ENCODE measurements at places on chromosomes 4 and X. TPM values are rescaled to one million over a fixed set of nuclear protein-coding genes. Genes with fewer than 3 reads are reported as not detected.

GRCh38 chr4:123785538-123785937, 388.9 kb downstream of the SPRY1 start:
- DNase-seq = no peak
- no peak overlapping the region for H3K27ac ChIP-seq
- no peaks in the 10 kb centered on the region for H3K4me1 ChIP-seq
- H3K36me3 ChIP-seq = no peaks in the 10 kb centered on the region

Gene EPGN
- not detected for total RNA-seq

- no peaks in the 10 kb centered on the region for H3K4me1 ChIP-seq
- no peak overlapping the region for H3K27ac ChIP-seq
- no peaks in the 10 kb centered on the region for H3K36me3 ChIP-seq
- no peak for DNase-seq
- no peaks in the 10 kb centered on the region for H3K27me3 ChIP-seq
Measured at GRCh38 chr4:52106660-52107059, 55.6 kb downstream of the SPATA18 start.

DNA sequence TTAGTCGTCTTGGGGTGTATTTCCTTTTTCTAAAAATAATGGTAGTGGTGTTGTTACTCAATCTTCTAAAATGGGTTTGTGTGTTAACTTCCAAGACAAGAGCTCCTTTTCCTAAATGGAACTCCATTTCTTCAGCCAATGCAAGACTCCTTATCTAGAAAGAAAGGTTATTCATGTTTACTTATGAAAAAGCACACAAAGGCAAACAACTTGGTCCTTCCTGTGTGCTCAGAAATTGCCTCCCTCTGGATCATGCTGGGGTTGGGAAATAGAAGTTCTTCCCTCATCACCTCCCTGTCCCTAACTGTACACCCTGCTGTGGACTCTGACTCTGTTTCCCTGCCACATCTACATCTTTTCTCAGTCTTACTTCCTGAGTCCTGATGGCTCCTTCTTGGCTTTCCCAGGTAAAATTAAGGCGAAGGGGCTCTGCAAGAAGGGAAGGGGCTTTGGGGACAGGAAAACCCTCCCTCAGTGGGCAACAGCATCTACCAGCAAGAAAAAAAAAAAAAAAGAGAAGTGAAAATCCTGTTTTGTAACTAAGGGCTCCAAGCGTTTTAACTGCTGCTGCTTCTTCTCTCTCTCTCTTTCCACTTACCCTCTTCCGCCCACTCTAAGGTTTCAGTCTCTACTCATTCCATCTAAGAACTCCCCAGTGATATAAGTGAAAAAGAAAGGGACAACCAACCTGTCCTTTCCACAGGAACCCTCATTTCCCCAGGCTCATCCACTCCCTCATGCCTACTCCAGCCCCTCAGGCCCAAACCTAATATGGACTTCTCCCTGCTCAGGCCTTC, 19.8 kb upstream of the TASL start:
- H3K27ac ChIP-seq = no peak overlapping the region
- H3K36me3 ChIP-seq = no peaks in the 10 kb centered on the region
- H3K4me3 ChIP-seq = no peak overlapping the region
- DNase-seq = no peak
- H3K27me3 ChIP-seq = no peaks in the 10 kb centered on the region

Gene POU3F4
- total RNA-seq = not detected

DNA sequence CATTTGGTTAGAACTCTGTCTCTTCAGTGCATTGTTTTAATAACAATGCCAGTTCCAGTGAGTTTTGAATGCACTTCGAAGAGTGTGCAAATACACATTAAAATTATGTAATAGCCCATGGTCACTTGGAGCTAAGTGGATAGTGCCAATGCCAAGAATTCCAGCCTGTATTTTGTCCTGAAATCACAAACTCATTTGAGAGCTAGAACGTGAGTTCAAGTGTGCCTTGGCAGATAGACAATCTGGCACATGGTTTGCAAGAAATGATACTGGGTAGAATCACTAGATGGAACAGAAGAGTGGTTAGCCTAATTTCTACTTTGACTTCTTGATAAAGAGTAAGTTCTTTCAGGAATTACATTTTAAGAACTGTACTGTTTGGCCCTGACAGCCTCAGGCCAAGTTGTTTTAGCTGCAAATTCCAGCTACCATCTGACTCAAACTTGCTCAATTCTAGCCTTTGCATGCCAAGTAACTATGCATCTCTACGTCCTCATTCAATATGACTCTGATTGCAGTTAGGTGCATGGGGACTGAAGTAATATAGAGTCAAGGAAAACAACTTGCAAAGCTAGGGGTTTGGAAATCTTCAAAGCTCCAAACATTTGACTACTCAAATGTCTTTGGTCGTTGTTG, 131.9 kb upstream of the SMIM31 start:
- H3K4me1 ChIP-seq = no peaks in the 10 kb centered on the region
- no peaks in the 10 kb centered on the region for H3K27me3 ChIP-seq
- H3K27ac ChIP-seq = no peak overlapping the region
- DNase-seq = no peak
- H3K36me3 ChIP-seq = no peaks in the 10 kb centered on the region

Data from activated CD8-positive, alpha-beta T cell treated with anti-CD3 and anti-CD28 coated beads for 36 hours (primary cell).